ENCODE measurements at places on chromosomes 16 and 17.

DNA sequence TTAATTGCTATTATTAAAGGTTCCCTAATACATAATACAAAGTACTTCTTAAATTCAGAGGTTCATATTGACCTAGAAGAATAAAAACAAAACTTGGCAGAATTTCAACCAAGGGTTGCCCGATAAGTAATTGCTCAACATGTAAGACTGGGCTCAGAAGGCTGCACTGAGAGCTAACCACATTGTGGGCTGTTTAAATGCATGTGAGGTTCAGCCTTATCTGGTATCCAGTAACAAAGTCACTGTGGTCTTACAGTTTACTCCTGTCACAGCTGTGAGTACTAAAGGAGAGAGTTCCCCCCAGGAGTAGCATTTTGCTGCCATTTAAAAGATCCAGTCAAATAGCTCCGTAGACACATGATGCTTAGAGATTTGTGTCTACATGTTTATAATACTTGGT, 1.6 kb upstream of the DHRS11 start:
- no peak for DNase-seq

DNA sequence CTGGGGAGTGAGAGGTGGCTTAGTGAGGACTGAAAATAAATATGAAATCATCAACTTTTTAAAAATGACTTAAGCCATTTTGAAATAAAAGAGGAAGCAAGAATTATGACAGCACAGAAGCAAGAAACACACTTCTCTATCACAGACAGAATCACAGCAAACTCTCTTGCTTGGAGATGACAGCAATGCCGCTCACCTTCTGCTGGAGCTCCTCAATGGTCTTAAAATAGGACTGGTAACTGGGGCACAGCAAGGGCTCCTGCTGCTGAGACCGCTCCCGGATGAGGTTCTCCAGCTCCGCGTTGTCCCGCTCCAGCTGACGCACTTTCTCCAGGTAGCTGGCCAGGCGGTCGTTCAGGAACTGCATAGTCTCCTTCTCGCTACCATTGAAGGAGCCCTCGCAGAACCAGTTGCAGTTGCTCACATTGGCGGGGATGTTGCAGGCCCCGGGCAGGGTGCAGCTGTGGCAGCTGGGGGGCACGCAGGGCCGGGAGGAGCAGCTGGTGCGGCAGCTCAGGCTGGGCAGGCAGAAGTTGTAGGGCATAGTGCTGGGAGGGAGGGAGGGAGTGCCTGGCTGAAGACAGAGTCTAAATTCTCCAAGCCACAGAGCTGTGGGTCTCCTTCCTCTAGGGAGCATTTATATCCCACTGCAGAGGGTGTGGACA, at the start of gene KRT31:
KRT31 (minus strand) TSS at position 613 of the 665 bp plus-strand sequence; CDS start at position 544, 69 bp downstream.
- no peak for DNase-seq

- no peak for DNase-seq
Observed at GRCh38 chr16:54342966-54343365, 56.4 kb upstream of the IRX3 start.

DNA sequence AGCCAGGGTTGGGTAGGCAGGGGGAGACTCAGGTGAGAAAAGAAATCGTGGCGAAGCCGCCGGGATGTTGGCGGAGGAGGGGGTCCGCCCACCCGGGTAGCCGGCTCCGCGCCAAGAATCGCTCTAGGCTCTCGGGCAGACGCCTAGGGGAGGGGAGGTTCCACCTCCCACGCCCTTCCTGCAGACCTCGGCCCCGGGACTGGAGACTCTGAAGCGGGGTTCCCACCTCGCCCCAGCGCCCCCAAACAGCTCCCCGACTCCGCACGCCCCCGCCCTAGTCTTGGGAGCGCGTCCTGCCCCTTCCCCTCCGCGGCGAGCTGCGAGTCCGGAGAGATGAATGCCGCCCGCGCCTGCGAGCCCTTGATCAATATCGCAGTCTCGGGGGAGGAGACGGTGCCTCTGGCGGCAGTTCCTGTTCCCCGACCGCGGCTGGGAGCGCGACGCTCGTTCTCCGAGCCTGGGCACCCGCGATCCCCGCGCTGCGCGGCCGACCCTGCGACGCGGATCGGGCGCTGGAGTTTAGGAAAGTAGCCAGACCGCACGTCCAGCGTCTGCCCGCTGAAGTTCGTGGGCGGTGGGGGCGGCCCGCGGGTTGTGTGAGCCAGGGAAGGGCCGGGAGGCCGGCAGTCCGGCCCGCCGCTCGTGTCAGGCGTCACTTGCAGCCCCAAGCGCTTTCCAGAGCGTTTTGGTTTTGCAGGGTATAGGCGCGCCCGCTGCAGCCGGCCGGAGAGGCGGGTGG, 790 bp downstream of the CRHR1 start:
- DNase-seq: no peak

DNA sequence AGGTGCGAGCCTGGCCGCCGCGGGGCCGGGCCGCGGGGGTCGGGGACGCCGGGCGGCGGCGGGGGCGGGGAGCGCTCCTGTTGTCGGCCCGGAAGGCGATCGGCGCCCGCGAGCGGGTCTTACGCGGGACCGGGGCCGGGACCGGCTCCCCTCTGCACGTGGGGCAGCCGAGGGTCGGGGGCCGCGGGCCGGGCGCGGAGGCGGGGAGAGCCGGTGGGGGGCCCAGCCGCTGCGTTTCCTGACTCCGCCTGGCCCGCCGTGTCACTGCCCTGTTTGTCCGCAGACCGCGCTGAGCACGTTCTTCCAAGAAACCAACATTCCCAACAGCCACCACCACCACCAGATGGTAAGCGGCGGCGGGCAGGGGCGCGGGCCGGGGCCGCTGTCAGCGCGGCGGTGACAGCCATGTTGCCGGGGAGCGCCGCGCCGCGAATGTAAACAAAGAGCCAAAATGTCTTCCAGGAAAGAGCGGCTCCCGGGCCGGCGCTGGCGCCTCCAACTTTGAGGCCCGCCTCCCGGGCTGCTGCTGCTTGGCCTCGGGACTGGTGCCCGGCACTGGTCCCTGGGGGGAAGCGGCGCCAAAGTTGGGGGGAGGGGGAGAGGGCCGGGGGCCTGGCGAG, 586 bp downstream of the UBALD2 start:
- DNase-seq: peak; percentile 46

DNA sequence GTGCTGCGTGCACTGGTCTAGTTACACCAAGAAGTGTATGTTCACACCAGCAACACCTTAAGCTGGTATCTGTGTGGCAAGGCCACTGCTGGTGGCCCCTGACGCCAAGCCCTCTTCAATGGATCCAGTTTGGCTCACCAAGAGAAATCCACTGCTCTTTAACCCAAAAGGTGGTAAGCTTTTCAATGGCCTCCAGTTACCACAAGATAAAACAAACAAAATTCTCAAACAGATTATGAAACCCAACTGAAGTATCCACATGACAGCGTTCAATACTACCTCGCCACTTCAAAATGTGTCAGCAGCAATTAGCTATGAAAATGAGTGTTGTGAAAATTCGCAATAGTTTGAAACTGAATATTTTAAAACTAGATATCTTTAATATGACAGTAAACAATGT, 96.5 kb upstream of the AKTIP start:
- DNase-seq: no peak

DNA sequence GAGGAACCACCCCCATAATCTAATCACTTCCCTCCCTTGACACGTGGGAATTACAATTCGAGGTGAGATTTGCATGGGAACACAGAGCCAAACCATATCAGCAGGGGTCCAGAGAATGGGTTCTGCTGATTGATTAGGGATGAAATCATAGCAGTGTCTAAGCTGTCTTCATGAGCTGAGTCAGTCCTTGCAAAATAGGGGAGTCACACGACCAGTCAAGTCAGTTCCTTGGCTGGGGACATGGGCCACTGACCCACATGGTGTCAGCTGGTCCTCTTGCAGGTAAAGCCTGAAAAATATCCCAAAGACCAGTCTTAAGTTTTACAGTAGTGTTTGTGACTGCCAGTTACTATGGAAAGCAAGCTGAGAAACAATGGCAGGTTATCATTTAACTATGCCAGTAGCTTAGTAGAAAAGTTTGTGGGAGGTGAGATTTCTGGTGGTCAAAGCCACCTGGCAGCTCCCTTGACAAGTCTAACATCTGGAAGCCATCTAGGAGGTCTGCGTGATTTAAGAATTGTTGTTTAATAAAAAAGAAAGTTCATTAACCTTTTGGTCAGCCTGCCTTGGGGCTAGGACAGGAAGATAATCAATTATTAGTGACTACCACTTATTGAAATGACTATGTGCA, 15.7 kb upstream of the ATF7IP2 start:
- DNase-seq: no peak

DNA sequence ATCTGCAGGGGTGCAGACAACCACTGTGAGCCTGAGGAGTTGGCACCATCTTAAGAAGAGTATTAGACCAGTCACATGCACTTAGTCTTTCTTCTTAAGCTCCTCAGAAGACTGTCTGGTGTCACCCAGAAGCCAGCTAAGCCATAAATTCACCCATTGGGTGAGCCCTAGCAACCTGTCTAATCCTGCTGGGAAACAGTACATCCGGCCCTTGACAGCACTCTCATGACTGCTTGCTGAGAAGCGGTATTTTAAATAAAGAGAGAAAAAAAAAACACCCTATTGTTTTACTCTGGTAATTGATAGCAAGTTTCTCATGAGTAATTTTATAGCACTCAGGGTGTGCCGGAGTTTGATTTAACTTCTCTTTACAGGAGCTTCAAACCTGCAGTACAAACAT, 134.7 kb downstream of the SOX9 start:
- DNase-seq: no peak

DNA sequence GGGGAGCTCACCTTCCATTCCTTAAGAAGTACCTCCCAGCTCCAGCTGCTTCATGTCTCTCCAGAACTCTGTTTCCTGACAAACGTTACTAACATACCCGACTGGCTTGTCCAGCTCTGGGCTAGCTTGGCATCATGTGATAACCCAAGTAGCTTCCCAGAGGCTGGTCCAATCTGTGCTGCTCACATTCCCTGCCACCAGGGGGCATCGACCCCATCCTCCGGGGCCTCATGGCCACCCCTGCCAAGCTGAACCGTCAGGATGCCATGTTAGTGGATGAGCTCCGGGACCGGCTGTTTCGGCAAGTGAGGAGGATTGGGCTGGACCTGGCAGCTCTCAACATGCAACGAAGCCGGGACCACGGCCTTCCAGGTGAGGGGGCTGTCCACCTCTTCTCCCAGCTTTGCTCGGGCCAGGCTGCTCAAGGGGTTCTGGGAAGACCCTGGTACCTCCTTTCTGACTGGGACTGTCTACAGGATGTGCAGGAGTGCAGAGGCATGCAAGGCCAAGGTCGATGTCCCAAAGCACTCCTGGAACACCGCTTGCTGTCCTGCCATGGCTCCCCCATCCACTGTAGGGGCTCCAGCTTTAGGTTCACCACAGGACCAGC, 7.6 kb downstream of the EPX start:
- peak; percentile 42 for DNase-seq

DNA sequence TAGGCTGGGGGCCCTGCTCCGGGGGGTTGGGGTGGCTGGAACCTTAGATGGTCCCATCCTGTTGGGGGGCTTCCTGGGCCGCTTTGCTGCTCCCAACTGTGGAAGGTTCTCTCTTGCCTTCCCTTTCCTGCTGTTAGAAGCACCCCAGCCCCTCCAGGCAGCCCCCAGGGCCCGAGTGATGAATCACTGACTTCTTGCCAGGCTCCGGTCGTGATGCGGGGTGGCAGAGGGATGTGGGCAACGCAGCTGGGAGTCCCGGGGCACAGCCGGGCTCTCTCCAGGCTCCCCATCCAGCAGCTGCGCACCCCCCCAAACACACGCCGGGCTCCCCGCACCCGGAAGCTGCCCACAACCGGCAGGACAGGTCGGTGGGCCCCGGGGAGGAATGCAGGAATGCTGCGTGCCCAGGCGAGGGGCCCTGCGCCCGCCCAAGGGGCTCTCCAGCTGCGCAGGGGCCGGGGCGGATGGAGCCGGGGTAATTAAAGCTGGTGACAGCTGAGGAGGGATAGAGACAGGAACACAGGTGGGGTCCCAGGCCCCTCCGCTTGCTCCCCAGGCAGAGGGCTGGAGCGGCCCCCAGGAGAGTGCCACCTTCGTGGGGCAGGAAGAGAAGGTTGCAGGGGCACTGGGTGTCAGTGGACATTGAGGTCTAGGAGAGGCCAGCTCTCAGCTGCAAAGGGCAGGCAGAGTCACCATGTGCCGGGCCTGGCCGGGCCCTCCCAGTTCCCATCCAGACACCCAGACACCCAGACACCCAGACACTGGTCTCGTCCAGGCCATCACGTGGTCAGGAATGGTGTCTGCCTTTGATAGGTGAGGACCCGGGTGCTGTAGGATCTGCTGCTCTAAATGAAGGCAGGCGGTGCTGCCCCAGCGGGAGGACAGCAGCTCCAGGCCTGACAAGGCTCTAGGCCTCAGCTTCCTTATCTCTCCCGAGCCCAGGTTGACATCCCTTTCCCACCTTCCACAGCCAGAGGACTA, 15.0 kb upstream of the SLC38A10 start:
- DNase-seq: no peak

GRCh38 chr16:82317411-82318167, 147.6 kb upstream of the MPHOSPH6 start:
- DNase-seq: no peak

- no peak for DNase-seq
Observed at GRCh38 chr16:69408475-69408874, 15.9 kb upstream of the CYB5B start.

DNA sequence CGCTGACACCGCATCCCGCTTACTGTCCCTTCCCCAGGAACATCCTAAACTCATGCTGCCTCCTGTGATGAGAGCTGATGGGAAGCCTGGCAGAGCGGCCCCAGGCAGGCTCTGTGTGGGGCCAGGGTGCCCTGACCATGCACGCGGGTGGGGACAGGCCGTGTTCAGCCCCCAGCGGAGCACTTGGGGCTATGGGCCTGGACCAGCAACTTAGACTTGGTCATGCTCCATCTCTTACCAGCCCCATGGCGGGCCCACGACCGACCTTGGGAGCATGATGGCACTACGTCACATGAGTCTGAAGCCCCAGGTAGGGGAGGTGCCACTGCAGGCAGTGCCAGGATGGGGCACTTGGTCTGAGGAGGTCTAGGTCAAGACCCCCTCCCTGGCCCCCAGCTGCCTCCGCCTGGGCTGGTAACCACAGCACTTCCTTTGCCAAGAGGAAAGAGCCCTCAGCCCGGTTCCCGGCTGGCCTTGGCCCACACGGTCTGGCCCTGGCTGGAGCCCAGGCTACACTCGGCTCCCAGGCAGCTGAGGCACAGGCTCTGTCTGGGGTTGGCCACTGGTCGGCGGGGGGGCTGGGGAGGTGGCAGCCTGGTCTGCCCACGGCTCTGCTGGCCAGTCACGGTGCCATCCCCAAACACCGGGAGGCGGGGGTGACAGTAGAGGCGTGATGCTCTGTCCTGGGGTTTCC, 25.7 kb downstream of the BAHCC1 start:
- DNase-seq: no peak

DNA sequence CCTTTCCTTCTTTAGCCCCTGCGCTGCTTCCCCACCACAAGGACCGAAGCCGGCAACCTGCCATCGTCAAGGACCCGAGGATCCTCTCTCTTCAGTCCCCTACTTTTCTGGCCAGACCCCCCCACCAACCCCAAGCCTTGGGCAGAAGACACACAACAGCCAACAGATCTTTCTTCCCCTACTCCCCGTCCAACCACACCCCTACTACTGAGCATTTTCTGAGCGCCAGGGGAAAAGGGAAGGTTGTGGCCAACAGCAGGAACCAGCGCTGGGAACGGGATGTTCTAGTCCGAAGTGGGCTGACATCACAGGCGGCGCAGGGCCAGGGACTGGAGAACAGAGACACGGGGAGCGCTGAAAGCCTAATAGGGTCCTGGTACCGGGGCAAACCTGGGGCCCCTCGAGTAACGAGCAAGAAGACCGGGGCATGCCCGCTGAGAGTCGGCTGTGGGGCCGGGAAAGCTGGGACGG, 528 bp downstream of the PER1 start:
- no peak for DNase-seq
